ENCODE measurements at places on chromosomes 1 and 21.

DNA sequence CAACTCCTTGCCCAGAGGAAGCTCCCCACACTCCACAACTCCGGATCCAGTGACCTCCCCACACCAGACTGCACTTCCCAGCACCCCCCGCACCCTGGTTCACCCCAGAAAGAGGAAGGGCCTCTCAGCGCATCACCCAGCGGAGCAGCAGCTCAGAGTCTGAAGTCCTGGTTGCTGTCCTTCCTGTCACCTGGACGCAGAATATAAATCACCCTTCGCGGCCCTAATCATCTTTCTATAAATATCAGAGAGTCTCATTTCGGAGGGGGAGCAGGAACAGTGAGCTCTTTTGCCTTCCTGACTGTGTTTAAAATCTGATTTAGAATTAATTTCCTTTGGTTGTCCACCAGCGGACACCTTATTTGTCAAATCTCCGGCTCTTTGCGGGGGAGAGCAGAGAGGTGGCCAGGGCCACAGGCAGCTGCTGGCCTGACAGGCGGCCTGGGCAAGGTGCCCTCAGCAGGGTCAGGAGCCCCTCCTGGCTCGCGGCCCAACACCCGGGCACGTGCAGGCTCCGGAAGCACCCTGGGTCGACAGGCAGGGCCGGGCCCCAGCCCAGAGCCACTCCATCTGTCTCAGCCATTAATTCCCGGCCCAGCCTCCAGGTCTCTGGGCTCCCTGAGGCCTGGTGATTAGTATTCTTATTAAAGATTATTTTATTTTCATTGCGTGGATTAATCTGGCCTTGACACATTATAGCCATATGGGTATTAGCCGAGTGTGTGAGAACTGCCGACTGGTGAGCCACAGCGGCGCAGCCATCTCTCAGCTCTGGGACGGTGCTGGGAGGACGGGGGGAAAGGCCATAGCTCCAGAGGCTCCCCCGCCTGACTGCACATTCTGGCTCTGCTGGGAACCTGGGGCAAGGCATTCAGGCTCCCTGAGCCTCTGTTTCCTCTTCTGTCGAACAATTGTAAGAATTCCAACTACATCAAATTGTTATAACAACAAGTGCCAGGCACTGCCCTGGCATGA, 19.7 kb downstream of the EPHA8 start:
- DNase-seq, result no peak
- peaks cover 66% of the 10 kb centered on the region for H3K27me3 ChIP-seq
- no peaks in the 10 kb centered on the region for H3K36me3 ChIP-seq

DNA sequence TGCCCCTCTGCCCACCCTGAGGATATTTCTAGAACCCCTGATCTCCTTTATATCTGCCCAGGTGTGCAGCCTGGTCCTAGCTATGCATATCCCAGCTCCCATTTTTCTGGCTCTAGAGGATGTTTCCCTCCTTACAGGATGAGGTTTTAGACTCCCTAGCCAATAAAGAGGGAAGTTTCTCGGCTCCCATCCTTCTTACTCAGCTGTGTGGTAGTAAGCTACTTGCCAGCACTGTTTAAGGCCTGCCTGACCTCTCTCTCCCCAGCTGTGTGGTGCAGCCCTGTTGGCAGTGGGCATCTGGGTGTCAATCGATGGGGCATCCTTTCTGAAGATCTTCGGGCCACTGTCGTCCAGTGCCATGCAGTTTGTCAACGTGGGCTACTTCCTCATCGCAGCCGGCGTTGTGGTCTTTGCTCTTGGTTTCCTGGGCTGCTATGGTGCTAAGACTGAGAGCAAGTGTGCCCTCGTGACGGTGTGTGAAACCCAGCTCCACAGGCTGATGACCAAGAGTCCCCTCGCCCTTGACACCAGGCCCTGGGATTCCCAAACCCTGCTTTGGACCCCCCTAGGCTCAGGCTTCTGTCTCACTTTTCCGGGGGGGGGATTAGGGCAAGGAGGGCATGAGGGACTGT, 7.8 kb upstream of the P3R3URF start:
- peaks cover 16% of the 10 kb centered on the region for H3K4me1 ChIP-seq
- H3K27ac ChIP-seq, result no peak overlapping the region
- no peaks in the 10 kb centered on the region for H3K27me3 ChIP-seq
- no peak overlapping the region for H3K4me3 ChIP-seq

DNA sequence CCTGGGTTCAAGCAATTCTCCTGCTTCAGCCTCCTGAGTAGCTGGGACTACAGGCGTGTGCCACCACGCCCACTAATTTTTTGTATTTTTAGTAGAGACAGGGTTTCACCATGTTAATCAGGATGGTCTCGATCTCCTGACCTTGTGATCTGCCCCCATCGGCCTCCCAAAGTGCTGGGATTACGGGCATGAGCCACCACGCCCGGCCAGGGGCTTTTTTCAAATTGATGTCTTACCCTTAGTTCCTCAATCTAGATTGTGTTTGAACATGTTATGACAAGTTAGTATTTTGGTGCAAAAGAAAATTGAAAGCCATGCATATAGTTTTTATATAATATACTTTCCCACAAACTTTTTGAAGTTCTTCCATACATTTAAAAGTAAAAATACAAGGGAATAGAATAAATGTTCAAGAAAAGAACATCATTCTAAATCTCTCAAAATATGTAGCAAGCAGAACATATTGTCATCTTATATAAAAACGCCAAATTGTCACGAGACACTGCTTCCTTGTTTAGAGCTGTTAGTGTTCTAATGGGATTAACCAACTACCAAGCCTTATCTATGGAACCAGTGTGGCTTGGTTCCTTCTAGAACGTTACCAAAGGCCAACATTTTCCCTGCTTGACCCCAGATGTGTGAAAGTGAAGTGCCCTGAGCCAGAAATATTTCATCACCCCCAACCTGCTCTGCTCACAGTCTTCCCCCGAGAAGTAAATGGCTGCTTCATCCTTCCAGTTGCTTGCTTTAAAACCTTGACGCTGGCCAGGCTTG, 9.5 kb upstream of the PLEKHM2 start:
- no peak overlapping the region for H3K27ac ChIP-seq
- no peak for DNase-seq
- no peaks in the 10 kb centered on the region for H3K4me1 ChIP-seq
- H3K36me3 ChIP-seq, result no peaks in the 10 kb centered on the region

- no peak overlapping the region for H3K27ac ChIP-seq
- H3K4me1 ChIP-seq, result peaks cover 8% of the 10 kb centered on the region
- H3K27me3 ChIP-seq, result no peaks in the 10 kb centered on the region
- DNase-seq, result no peak
These were observed 46.2 kb upstream of the COL18A1 start for GRCh38 chr21:45358711-45359310.

GRCh38 chr1:40266786-40267535, 8.9 kb downstream of the ZMPSTE24 start:
- H3K4me1 ChIP-seq, result peaks cover 7% of the 10 kb centered on the region
- H3K36me3 ChIP-seq, result peaks cover 25% of the 10 kb centered on the region
- H3K27me3 ChIP-seq, result no peaks in the 10 kb centered on the region
- H3K27ac ChIP-seq, result peak overlapping the region; percentile 77
- H3K4me3 ChIP-seq, result no peak overlapping the region
- DNase-seq, result no peak

DNA sequence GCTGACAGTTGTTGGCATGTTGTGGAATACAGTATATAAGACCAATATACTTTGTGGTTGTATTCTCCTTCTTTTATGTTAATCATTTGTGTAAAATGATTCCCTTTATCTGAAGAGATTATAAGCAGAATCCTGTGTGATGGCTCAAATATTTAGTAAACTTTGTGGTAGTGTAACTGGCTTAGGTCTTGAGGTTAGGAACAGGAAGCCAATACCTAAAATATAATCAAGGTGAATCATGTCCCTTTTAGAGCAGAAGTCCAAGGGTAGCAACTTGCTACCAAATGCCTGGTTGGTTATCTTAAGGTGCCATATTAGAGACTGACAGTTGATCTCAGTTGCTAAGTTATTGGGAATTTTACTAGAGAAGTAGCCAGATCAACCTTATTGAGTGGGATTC, 398.5 kb upstream of the ADAMTS5 start:
- peak overlapping the region; percentile 50 for H3K27ac ChIP-seq
- DNase-seq, result peak; percentile 76
- no peaks in the 10 kb centered on the region for H3K27me3 ChIP-seq

GRCh38 chr1:244002721-244003120, 48.4 kb upstream of the ZBTB18 start:
- peaks cover 35% of the 10 kb centered on the region for H3K27me3 ChIP-seq
- H3K4me1 ChIP-seq, result no peaks in the 10 kb centered on the region
- no peak for DNase-seq
- H3K27ac ChIP-seq, result no peak overlapping the region

GRCh38 chr1:96236156-96236739, 485.3 kb upstream of the PTBP2 start:
- no peak overlapping the region for H3K4me3 ChIP-seq
- no peaks in the 10 kb centered on the region for H3K36me3 ChIP-seq
- no peaks in the 10 kb centered on the region for H3K27me3 ChIP-seq
- peak; percentile 75 for DNase-seq

GRCh38 chr1:64867266-64867665, 99.1 kb downstream of the JAK1 start:
- H3K27ac ChIP-seq, result no peak overlapping the region
- DNase-seq, result peak; percentile 9
- H3K27me3 ChIP-seq, result no peaks in the 10 kb centered on the region
- no peak overlapping the region for H3K4me3 ChIP-seq
- no peaks in the 10 kb centered on the region for H3K4me1 ChIP-seq

DNA sequence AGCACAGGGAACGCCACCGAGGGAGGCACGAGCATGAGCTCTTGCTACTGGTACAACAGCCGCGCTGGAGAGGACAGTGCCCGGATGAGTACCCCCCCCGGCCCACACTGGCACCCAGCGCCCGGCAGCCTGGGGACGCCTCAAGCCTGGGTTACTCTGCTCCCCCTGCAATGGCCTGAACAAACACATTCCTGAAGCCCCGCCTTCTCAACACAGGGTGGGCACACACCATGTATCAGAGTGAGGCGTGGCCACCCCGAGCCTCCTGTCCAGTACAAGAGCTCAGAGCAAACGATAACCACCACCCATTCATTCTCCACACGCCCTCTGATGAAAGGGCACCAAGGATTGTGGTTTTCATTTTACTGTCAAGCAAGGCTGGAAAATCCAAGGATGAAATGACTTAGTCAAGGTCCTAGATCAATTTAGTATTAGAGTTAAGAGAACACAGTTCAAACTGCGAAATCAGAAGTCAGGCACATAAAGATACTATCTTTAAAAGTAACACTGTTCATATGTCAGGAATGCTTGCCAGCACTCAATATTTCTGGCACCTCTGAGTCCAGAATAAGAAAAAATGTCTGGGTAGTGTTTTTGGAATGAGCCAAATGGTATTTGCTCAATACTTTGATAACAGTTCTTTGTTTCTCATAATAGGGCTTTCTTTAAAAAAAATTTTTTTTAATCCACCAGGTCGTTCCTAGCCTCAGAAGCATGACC, 22.0 kb downstream of the UBE2G2 start:
- no peak for DNase-seq
- no peak overlapping the region for H3K4me3 ChIP-seq
- no peaks in the 10 kb centered on the region for H3K27me3 ChIP-seq
- H3K4me1 ChIP-seq, result 0 out of 2 replicates have a peak, but pooled peaks cover 2% of the 10 kb centered on the region

DNA sequence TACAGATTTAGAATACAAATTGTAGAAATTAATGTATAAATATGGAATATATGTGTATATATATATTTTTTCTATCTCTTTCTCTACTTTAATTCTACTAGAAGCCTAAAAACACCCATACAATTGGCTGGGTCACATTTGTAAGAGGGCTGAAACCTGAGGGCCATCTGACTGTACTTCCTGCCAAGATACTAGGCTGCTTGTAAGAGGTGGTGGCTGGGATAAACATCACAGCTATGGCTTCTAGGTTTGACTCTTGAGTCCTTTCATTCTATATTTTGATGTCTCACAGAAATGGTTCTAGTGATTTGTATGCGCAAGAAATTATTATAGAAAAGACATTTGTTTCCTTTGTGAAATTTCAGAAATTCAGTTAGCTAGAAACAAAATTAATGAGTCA, 1155.2 kb upstream of the B3GALT2 start:
- H3K27ac ChIP-seq, result no peak overlapping the region
- no peaks in the 10 kb centered on the region for H3K36me3 ChIP-seq
- peak; percentile 4 for DNase-seq
- H3K4me3 ChIP-seq, result no peak overlapping the region

DNA sequence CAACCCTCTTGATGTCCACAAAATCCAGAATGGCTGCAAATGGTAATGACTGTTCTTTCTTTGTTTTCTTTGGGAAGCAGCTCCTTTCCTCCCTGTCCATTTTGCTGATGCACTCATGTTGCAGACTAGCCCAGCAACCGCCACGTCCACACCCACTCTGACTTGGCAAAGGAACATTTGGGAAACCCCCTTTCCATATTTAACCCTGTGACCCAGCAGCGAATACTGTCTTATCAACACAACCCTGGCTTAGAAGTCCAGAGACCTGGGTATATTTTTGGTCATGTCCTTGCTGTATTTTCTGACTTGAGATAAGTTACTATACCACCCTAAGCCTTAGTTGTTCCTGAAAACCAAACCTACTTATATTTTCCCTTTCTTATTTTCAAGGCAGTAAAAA, 18.1 kb upstream of the SHE start:
- peak; percentile 2 for DNase-seq
- H3K36me3 ChIP-seq, result no peaks in the 10 kb centered on the region
- no peak overlapping the region for H3K4me3 ChIP-seq
- no peaks in the 10 kb centered on the region for H3K4me1 ChIP-seq

- DNase-seq, result peak; percentile 88
- peaks cover 21% of the 10 kb centered on the region for H3K27me3 ChIP-seq
- H3K4me1 ChIP-seq, result no peaks in the 10 kb centered on the region
- H3K36me3 ChIP-seq, result no peaks in the 10 kb centered on the region
These were observed 17.8 kb upstream of the POU3F1 start for GRCh38 chr1:38064197-38064903.

- no peak for DNase-seq
- H3K27me3 ChIP-seq, result peaks cover 19% of the 10 kb centered on the region
- no peak overlapping the region for H3K27ac ChIP-seq
- no peak overlapping the region for H3K4me3 ChIP-seq
- peaks cover 1% of the 10 kb centered on the region for H3K4me1 ChIP-seq
- H3K36me3 ChIP-seq, result no peaks in the 10 kb centered on the region
These were observed 6.1 kb upstream of the LDLRAP1 start for GRCh38 chr1:25537153-25537831.

GRCh38 chr1:99869723-99870122, 19.6 kb downstream of the AGL start:
- H3K27ac ChIP-seq, result no peak overlapping the region
- H3K27me3 ChIP-seq, result no peaks in the 10 kb centered on the region
- 0 out of 2 replicates have a peak, but pooled peaks cover 3% of the 10 kb centered on the region for H3K4me1 ChIP-seq
- DNase-seq, result no peak
- peaks cover 1% of the 10 kb centered on the region for H3K36me3 ChIP-seq
- H3K4me3 ChIP-seq, result no peak overlapping the region

GRCh38 chr21:45348591-45349327, 56.2 kb upstream of the COL18A1 start:
- no peak for DNase-seq
- H3K27me3 ChIP-seq, result peaks cover 2% of the 10 kb centered on the region
- H3K27ac ChIP-seq, result no peak overlapping the region
- H3K4me1 ChIP-seq, result peaks cover 6% of the 10 kb centered on the region
- no peak overlapping the region for H3K4me3 ChIP-seq

All from IMR-90 (cell line).